ENCODE measurements at places on chromosomes 2 and 18. TPM values are rescaled to one million over a fixed set of nuclear protein-coding genes. Genes with fewer than 3 reads are reported as not detected.

Gene GNAL
- 5.9 TPM for total RNA-seq

Gene TP53I3
- 34.3 TPM for total RNA-seq

Gene CXCR2
- 0.85 TPM for total RNA-seq

Gene AQP12A
- total RNA-seq, result not detected

Gene SLC23A3
- total RNA-seq, result 2.3 TPM

Gene C2orf78
- total RNA-seq, result 0.49 TPM

DNA sequence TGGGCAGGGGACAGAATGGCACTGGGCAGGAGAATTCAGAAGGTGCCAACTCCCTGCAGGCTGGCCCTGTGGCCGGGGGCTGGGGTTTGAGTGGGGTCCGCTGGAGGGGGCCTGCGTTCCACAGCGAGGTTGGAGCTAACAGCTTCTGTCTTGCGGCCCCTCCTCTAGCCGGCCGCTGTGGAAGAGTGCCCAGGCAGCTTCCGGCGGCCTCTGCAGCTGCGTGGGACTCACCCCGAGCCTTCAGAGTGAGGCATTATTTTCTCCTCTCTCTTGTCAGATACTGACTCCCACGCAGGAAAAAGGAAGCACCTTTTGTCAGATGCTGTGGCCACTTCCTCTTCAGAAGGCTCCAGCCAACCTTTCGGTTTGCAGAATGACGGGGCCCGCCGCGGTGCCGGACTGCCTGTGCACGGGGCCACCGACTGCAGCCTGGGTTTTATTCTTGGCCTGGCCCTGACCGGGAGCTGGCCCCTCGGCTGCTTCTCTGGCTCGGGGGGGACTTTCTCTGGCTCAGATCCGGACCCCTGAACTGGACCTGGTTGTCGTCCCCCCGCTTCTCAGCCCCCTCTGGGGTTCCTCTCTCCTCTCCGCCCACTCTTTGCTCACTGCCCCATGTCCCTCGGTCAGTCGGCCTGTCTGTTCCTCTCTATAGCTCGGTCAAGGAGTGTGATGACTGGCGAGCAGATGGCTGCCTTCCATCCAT, 40.1 kb downstream of the ARHGAP25 start:
- ATAC-seq, result no peak

- no peak for ATAC-seq
Measured at GRCh38 chr2:6896930-6897759, 19.6 kb downstream of the RSAD2 start.

DNA sequence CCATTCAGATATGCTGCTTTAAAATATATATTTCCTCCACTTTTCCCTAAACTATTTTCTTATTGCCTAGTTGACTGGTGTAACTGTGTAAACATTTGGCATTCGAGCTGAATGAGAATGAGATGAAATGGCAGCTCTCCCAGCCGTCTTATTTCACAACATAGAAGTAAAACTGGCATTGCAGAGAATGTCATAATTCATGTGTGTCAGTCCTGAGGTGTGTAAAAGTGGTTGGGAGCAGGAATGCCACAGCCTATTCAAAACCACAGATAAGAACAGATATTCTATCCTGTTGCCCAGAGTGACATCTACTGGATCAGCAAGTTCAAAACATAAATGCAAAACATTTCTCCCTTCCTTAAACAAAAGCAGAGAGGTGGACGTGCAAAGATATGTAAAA, 565.5 kb upstream of the CHAC2 start:
- ATAC-seq, result peak; percentile 55

DNA sequence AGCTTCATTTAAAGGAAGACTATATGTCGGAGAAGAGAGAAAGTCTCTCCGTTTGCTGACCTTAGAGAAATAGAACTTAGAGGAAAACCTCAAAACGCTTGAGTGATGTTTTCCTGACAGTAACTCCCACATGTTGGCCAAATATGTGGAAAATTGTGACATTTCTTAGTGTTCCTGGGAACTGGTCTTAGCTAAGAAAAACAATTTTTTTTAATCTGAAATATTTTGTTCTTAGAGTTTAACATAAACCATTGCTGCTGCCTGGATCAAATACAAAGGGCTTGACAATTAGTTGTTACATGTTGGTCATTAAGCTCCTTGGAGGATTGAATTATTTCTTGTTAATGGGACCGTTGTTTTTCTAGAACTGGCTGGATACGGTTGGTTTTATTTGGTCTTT, 16.3 kb downstream of the DYNC2LI1 start:
- ATAC-seq, result no peak

- ATAC-seq, result no peak
Measured at GRCh38 chr2:42098571-42099437, 51.0 kb downstream of the PKDCC start.

DNA sequence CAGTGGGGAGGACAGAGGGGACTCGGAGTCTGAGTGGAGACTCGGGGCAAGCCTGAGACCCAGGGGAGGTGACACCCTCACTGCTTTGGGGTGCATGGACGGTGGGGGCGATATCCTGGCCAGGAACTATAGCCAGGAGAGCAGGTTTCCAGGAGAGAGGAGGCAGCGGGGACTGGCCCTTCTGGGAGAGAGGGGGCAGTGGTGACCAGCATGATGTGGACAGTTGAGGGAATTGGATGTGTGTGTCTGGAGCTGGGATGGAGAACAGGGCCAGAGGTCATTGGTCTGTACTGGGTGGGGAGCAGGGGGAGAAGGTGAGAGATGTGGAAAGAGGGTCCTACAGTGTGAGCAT, 63.6 kb downstream of the ACKR3 start:
- ATAC-seq, result no peak
